A375 (cell line): ENCODE measurements at places on chromosomes 5 and 9. TPM values are rescaled to one million over a fixed set of nuclear protein-coding genes. Genes with fewer than 3 reads are reported as not detected.

FOXI1 gene
- not detected in 2 replicates for total RNA-seq

MEIKIN gene
- total RNA-seq, result not detected in 2 replicates

TMEM252 gene
- not detected in 2 replicates for total RNA-seq

BTNL8 gene
- total RNA-seq, result 0.57 and 0.72 TPM in 2 replicates

PCDHB8 gene
- total RNA-seq, result 6.5 and 6.6 TPM in 2 replicates

CIZ1 gene
- total RNA-seq, result 71.0 and 84.0 TPM in 2 replicates
